WERI-Rb-1 (cell line): ENCODE measurements at places on chromosomes 16 and 17.

- DNase-seq = no peak
Measured at GRCh38 chr17:27939474-27940465, 46.6 kb upstream of the LYRM9 start.

- peak; percentile 89 for DNase-seq
Measured at GRCh38 chr17:77281122-77281903, 140.5 kb downstream of the SEC14L1 start.

GRCh38 chr17:8016632-8017424, 14.4 kb downstream of the GUCY2D start:
- peak; percentile 81 for DNase-seq

DNA sequence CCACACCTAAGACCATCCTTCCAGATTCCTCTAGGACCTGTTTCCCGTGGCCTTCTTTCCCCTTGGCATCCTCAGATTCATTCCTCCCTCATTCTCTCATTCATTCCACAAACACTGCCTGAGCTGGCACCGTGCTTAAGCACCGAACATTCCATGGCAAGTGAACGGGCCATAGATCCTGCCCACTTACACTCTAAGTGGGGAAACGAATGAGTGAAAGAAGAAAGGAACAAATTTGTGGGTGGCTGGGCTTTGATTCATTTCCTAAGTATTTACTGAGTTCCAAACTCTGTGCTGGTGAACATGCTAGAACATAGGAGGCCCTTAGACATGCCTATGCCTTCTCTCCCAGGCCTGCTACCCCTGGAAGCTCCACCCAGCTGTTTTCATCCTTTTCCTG, 30.0 kb downstream of the SRCIN1 start:
- DNase-seq = no peak

DNA sequence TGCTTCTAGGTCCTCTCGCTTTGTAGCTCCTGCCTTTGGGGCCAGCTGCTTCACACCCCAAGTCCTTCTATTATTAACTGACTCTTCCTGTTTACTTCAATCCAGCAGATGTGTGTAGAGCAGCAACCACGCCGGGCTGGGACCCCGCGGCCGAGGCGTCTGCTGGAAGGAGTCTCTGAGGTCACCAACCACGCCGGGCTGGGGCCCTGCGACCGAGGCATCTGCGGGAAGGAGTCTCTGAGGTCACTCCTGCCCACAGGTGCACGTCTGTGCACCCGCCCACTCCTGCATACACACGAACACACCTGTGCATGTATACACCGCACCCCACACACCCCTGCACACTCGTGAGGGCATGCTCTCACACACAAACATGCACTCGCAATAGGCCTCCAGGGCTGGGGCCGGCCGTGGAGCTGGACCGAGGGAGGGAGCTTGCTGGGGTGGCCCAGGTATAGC, 7.8 kb upstream of the TEX19 start:
- no peak for DNase-seq

DNA sequence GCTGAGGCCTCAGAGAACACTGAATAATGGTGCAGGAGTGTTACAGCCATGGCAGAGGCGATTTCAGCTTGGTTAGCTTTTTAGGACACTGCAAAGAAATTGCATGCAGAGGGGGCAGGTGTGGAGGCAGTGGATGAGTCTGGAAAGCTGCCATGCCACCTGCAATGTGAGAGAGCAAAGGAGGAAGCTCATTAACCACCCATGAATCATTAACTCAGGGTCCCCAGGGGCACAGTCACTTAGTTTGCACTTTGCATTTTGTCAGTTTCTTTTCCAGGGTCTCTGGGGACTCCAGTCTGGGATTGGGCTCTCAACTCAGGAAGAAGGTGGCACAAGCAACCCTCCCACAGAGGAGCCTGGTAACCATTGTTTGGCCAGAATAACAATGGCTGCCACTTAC, 132.9 kb downstream of the USP31 start:
- no peak for DNase-seq

GRCh38 chr17:29836643-29837042, 93.4 kb downstream of the SSH2 start:
- DNase-seq = no peak
